Caudate nucleus (tissue), 63 donors: ENCODE measurements at places on chromosomes 13 and 19.
A peak's percentile ranks its signal among the peaks of the same experiment; 100 is the strongest.

- DNase-seq: no peak
Measured at GRCh38 chr13:105462098-105462497, 1073.4 kb downstream of the EFNB2 start.

DNA sequence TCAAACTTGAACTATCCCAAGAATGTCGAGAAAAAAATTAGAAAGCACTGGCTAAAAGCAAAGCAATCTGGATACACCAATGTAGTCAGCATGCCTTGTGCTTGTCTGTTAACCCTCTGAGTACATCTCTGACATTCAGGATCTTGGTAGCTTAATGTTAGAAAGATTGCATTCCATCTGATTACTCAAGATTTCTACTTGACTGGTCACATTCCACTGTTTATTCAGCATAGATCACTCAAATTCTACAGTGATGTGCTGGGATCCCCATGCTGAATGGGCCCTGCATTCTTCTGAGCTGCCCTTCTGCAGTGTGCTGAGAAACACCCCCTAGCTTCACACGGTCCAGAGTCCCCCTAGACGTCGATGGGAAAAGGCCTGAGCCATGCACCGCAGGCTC is 295.4 kb upstream of the MAB21L1 start:
- no peak for DNase-seq

DNA sequence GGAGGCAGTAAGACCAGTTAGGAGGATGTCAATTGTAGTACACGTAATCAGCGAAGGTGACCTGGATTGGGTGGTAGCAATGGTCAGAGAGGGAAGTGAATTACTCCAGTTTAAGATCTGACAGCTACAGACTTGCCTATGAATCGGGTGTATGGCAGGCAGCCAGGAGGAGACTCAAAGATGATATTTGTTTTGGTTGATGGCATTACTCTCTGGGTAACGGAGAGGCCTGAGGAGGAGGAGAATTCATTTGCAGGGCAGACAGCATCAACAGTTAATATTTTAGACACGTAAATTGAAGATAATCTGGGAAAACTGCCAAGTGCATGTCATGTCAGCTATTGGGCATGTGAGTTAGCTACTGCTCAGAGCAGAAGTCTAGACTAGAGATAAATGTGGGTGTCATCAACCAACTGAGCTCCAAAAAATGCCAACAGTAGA is 109.2 kb downstream of the SGCG start:
- DNase-seq: no peak

GRCh38 chr13:23845105-23845725 is 44.0 kb downstream of the MIPEP start:
- DNase-seq: no peak

DNA sequence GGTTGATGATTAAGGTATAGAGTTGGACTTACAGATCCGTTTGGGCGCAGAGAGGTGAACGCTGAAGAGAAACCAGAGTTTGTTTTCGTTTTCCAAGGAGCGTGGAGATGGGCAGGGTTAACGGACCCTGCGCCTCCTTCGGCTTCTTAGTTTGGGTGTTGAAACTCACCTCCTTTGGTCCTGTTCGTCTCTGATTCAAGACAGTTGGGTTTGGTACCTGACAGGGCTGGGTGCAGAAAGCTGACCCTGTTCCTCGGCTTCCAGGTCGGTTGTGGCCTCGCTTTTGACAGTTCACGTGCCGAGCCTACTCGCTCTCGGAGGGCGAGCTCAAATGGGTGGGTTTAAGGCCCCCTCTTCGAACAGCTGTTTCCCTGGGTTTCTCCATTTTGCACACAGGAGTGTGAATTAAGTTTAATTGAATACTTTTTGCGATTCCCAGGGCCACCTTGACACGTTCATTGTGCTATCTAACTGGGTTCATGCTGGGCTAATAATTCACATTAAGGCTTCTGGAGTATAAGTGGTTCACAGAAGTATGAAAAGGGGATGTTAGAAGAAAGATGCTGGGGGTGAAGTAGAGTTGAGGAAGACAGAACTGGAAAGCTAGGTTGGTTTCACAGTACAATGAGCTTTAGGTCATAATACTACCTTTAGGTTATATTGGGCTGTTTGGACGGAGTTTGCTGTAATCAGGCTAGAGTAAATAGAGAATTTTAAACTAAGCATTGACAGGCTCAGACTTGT is 638 bp downstream of the USPL1 start:
- DNase-seq: no peak

- no peak for DNase-seq
Measured at GRCh38 chr13:106865716-106866440, 297.9 kb upstream of the ARGLU1 start.

DNA sequence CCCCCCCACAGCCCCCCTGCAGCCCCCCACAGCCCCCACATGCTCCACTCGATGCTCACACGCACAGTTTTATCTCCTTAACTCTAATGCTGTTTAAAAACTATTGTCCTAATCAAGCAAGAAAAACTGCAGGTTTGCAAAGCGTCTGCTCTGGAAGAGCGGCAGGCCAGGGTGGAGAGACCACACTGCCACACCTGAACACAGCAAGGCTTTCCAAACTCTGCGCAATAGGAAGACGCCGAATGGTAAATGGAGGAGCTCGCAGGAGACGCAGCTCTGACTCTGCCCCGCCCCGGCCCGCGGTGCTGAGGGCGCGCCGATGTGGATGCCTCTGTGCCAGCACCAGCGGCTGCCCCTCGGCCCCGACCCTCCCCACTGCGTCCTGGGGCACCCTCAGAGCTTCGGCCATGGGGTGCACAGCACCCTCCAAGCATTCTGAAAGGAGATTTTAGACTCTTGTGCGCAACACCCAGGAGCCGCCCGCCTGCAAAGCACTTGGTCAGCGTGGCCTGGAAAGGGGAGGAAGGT is 32.4 kb downstream of the RASA3 start:
- no peak for DNase-seq

GRCh38 chr19:48737360-48737998 is 2.9 kb downstream of the RASIP1 start:
- no peak for DNase-seq

DNA sequence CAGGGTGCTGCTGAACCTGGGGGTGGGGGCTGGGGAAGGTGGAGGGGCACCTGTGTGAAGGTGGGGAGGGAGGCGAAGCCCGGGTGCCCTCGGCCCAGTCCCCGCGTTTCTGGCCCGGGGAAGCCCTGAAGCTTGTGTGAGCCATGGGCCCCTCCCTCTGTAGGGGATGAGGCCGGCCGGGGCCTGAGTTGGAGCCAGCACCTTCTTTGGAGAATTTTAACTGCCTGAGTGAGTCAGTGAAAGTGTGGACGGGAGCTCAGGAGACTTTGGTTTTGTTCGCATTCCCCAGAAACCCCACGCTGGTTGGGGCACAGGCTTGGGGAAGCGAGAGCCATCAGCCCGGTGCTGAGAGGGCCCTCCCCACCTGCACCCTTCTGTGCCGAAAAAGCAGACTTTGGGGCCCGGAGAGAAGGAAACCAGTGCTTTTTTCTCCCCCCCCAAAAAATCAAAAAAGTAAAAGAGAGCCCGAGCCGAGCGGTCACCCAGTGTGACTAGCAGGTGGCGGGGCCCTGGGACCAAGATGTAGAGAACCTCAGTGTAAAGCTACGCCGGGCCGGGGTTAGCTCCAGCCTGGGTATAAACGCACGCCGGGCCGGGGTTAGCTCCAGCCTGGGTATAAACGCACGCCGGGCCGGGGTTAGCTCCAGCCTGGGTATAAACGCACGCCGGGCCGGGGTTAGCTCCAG is 45.1 kb downstream of the TMEM255B start:
- no peak for DNase-seq

- no peak for DNase-seq
Measured at GRCh38 chr19:28242317-28242927, 970.5 kb downstream of the UQCRFS1 start.

DNA sequence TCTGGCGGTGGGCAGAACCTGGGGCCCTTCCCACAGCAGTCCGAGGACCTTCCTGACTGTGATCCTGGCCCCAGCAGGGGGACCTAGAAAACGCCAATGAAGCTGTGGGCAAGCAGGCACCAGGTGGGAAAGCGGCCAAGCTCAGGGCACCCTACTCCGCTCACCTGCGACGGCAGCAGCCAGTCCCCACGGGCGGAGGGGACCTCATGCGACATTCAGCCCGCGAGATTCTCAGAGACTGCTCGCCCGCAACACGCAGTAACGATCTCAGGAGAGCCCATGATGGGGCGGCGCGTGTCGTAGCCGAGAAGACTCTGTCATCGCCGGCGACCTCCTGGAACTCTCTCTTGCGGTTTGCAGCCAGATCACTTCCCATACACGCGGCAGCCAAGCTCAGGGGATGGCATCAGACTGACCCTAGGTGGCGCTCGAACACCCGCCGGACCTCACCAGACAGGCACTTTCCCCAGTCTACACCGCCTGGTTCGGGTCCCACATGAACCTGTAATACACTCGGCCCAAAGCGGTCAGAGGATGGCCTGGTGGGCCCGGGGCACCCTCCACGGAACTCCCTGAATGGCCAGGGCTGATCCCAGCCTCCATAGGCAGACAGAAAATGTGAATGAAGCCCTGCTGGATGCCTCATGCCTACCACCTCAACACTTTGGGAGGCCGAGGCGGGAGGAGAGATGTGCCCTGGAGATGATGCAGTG is 26.5 kb downstream of the MAN2B1 start:
- DNase-seq: peak; percentile 55

DNA sequence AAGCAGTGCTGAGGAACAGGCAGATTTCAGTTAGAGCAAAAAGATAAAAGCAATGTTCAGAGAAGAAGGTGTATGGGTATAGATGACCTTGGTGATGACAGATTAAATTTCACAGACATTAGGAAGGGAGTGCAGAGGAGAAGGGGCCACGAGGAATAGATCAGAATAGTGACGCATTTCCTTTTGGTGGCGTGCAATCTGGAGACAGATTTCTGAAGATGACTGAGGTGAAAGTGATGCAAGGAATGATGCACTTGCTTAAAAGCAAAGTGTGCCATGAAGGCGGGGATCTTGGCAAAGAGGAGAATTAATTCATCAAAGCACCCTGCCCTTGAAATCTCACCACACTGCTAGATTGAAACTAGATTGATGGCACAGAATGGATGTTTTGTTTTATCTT is 202.4 kb downstream of the ITGBL1 start:
- no peak for DNase-seq

- no peak for DNase-seq
Measured at GRCh38 chr19:13875824-13876223, 1.1 kb upstream of the NANOS3 start.
